Left lung (tissue), 14 donors: ENCODE measurements at places on chromosomes 2 and 18. TPM values are rescaled to one million over a fixed set of nuclear protein-coding genes. Genes with fewer than 3 reads are reported as not detected.

- no peak for DNase-seq
These were observed 67.8 kb downstream of the TMEM18 start for GRCh38 chr2:609449-609848.

GRCh38 chr2:37674946-37675345 is 3.5 kb upstream of the CDC42EP3 start:
- no peak for DNase-seq

- DNase-seq = no peak
These were observed 3.2 kb downstream of the TBC1D8 start for GRCh38 chr2:101147971-101148370.

Gene PAX3
- not detected for polyA plus RNA-seq

Gene ALPG
- not detected for polyA plus RNA-seq
